ENCODE measurements at places on chromosomes 11 and 22.

DNA sequence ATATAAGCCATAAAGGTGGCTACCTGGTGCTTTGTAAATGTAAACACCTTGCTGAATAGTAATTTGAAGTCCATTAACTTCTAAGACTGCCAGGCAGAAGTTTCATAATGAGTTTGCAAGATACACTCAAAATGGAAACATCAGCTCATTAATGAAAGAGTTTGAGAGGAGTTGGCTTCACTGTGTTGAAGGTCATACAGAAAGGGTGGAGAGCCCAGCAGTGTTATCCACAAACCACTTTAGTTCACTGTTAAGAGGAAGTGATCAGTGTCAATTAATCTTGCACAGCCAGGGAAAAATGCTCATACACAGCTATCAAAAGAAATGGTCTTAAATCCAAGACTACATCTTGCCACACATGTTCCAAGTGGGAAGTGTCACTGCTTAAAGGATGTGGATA is 689.4 kb downstream of the JRKL start:
- DNase-seq: no peak

DNA sequence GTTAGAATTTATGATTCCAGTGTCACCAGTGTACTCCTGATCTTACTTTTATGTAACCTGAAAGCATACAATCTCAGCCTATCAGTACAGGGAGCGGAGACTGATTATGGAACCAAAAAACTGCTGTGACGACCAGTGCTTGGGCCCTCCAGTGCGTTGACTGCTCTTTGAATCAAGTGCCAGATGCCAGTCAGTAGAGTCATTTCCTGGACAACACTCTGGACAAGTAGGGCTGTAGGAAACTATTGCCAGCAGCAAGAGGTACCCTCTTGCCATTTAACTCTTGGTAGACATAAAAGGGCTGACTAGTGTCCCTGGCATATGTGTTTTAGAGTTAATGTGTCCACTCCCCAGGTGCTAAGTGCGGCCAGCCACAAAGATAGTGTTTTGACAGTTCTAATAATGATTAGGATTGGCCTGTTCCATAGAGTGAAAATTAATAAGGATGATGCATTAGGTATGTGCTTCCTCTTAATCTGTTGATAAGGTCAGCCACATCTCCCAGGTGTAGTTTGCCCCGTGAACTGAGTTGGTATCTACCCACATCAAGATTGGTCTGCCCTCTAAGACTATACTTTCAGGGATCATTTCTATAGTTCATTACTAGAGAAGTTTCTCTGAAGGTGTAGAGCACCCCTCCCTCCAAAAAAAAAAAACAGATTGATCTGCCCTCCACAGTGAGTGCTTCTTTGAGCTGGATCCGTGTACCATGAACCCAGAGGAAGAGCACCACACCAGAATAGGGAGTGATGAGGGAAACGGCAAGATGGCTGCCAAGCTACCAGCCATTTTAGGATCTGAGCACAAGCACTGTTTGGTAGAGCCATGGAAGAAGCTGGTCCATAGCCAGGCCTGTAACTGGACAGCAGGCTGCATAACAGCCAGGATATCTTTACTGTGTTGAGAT is 20.7 kb upstream of the AIFM3 start:
- DNase-seq: no peak

GRCh38 chr11:68402355-68403031 is 58.1 kb upstream of the PPP6R3 start:
- DNase-seq: no peak

DNA sequence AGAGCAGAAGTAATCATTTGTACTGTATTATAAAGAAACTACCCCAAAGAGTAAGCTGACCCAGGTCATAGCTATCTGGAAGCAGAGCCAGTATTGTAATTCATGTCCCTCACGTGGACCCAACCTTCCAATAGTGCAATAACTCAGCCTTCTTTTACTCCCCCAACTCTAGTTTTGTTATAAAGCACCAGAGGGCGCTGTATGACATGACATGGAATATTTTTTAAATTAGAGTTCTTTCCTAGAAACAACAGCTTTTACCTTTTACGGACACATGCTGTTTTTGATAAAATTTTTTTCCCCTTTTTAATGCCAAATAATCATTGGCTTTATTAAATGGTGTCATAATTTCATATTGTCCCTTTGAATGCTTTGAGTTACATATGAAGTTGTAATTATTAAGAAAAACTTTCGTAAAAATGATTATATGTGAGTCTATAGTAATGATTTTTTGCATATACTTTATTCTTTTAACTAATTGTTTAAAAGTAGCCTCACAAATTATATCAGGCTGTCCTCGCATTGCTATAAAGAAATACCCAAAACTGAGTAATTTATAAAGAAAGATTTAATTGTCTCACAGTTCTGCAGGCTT is 76.9 kb downstream of the DKK3 start:
- no peak for DNase-seq

GRCh38 chr11:57358991-57359390 is 20.8 kb downstream of the P2RX3 start:
- no peak for DNase-seq

GRCh38 chr11:61962213-61963015 is 5.0 kb downstream of the FTH1 start:
- DNase-seq: no peak

DNA sequence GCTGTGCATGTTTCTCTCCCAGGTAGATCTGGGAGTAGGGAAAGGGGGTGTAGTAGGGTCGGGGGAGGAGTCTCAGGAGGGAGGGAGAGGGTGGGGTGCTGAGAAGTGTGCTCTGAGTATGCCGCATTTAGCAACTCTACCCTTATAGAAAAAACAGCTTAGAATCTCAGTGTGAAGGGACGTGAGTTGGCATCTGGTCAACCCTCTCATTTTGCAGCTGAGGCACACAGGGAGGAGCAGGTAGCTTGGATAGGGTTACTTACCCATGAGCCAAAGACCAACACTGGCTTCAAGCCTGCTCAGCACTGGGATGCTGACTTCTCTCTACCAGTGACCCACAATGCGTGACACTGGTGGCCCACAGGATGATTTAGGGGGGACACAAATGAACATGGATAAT is 95.9 kb downstream of the FBXO7 start:
- no peak for DNase-seq

- DNase-seq: no peak
These were observed 157.6 kb downstream of the LDLRAD3 start for GRCh38 chr11:36101466-36101865.

GRCh38 chr11:43404406-43404805 is 45.7 kb downstream of the TTC17 start:
- no peak for DNase-seq

DNA sequence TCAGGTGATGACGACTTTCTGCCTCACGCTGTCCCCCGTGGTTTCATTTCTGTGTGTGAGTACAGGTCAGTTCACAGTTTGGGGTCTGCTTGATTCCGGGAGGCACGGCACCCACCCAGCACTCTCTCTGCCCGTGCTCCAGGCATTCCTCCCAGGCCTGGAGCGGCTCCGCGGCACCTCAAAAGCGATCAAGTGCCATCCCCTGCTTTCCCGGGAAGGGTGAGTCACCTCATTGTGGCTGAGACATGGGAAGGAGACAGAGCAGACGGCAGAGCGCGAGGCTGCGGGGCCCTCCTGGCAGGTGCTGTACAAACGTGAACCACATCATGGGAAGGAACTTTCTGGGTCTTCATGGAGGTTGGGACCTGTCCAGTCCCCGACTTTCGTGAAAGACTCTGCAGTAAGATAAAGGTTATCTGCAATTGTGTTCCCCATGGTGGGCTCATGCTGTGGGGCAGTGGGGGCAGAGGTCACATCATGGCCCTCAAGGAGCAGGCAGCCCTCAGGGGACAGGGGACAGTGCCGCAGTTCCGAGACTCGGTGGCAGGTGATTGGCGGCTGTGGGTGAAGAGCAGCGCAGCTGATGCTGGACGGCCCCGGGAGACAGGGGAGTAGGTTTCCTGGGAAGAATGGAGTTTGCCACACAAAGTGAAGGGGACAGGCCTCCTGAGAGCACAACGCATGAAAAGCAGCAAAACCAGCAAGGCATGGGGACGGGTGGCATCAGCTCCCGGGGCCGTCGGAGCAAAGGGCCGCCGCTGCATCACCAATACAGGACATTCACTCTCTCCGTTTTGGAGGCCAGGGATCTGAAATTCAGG is 65.3 kb downstream of the CELSR1 start:
- DNase-seq: no peak

- no peak for DNase-seq
These were observed 79.0 kb downstream of the MYO7A start for GRCh38 chr11:77207019-77207485.

- no peak for DNase-seq
These were observed 1291.0 kb downstream of the LRRC4C start for GRCh38 chr11:40168414-40168813.

GRCh38 chr22:46654927-46655595 is 34.9 kb downstream of the GRAMD4 start:
- no peak for DNase-seq

GRCh38 chr22:31085928-31086327 is 4.8 kb downstream of the SMTN start:
- DNase-seq: no peak

- no peak for DNase-seq
These were observed 507.6 kb downstream of the INSC start for GRCh38 chr11:15622231-15622890.

DNA sequence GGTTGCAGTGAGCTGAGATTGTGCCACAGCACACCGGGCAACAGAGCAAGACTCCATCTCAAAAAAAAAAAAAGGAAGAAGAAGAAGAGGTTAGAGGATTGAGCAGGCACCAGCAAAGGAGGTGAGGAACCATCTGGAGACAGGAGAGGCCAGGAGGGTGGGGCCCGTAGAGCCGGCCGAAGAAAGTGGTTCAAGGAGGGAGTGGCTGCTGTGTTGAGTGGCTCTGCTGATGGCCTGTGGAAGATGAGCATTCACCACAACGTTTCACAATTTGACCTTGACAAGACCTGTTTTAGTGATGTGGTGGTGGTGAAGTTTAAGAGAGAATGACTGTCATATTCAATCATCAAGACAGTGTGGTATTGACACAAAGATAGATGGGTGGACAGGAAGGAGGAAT is 6.8 kb upstream of the CTSD start:
- no peak for DNase-seq

- DNase-seq: no peak
These were observed 7.2 kb downstream of the MICALL1 start for GRCh38 chr22:37913233-37913721.

DNA sequence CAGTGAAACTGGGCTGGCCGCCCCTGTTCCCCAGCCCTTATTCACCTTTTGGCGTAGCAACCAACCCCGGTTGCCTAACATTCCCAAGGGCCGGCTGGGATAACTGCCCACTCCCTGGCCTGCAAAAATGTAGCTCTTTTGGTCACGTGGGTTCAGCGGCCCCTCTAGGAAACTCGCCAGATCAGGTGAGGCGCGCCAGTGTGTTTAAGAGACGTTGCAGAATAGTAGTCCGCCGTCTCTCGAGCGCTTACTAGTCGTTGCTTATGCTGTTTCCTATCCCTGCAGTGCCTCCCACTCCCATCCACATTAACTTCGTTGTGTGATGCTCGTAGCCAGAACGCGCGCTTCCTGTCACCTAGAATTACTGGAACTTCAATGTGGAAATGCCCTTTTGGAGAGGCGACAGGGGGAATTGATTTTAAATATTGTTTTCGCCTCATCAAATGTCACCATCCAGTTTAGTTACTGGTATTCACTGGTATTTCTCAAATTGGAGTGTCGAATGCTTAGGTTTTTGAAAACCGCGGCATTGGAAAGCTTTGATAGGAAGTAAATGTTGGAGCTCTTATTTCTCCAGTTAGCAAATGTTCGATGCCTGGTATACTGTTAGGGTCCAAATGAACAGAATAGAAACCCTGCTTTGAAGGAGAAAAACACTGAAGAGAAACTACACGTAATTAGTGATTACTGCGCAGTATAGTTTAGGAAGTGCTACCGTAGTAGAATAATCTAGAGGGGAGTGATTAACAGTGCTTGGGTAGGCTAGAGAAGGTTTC is 823 bp downstream of the CEP57 start:
- DNase-seq: no peak

DNA sequence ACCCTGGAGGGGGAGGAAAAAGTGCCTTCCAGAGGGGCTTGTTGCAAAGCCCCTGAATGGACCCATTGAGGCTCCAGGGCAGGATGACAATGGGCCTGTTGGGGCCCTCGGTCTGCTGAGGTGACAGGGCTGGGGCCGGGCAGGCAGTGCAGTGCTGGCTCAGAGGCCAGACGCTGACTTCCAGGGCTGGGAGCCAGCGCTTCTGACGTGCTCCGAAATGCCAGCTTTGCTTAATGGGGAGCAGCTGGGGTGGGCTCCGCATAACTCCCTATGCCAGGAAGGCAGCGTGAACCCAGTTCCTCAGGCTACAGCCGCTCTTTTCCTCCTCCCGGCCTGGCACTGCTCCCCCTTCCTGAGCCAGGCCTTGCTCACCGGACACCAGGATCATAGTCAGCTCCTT is 17.7 kb downstream of the NAV2 start:
- no peak for DNase-seq

- DNase-seq: no peak
These were observed 24.2 kb upstream of the YPEL1 start for GRCh38 chr22:21759646-21760376.

- DNase-seq: no peak
These were observed 181.0 kb downstream of the GRIA4 start for GRCh38 chr11:105790840-105791239.

- no peak for DNase-seq
These were observed 96.9 kb downstream of the CCDC34 start for GRCh38 chr11:27266125-27266524.

GRCh38 chr11:26712497-26712896 is 9.4 kb downstream of the SLC5A12 start:
- DNase-seq: no peak

GRCh38 chr11:113255741-113256140 is 58.6 kb upstream of the TTC12 start:
- DNase-seq: no peak

DNA sequence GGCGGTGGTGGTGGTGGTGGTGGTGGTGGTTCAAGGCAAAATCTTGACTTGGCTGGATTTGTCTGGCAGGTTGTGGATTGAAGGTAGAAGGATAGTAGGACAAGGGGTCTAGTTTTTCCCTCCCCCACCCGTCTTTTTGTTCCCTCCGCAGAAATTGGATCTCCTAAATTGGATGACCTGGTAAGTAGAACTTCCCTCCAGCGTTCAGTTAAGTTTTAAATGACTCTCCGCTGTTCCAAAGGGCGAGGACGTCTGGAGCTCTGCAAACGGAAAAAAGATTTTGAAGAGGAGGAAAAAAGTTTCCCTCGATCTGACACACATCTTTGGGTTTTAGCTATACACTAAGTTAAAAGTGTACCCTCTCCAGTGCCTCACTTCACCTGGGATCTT is 422 bp upstream of the LGR4 start:
- DNase-seq: no peak

GRCh38 chr22:27670701-27671412 is 130.7 kb downstream of the MN1 start:
- DNase-seq: no peak

GRCh38 chr11:99887481-99887880 is 799.6 kb upstream of the ARHGAP42 start:
- no peak for DNase-seq

- DNase-seq: no peak
These were observed 849 bp downstream of the TCF20 start for GRCh38 chr22:42269432-42270175.

GRCh38 chr11:59647245-59647980 is 21.4 kb downstream of the PATL1 start:
- DNase-seq: no peak

- DNase-seq: no peak
These were observed 39.3 kb upstream of the CELSR1 start for GRCh38 chr22:46576556-46577367.

All from NCI-H187 (cell line).